ENCODE measurements at places on chromosomes 7 and 10. TPM values are rescaled to one million over a fixed set of nuclear protein-coding genes. Genes with fewer than 3 reads are reported as not detected.

GRM3 gene
- total RNA-seq = not detected

EEPD1 gene
- total RNA-seq = 0.65 TPM

IFIT1B gene
- total RNA-seq = not detected

LDB1 gene
- 31.4 TPM for total RNA-seq

LYZL2 gene
- total RNA-seq = not detected

NRG3 gene
- 10.7 TPM for total RNA-seq

ZNF467 gene
- 5.0 TPM for total RNA-seq

BLNK gene
- not detected for total RNA-seq

GRCh38 chr7:126699707-126700106 lies 553.0 kb downstream of the GRM8 start:
- DNase-seq = no peak

GRCh38 chr10:121935702-121936101 lies 7.9 kb upstream of the ATE1 start:
- no peak for DNase-seq

DNA sequence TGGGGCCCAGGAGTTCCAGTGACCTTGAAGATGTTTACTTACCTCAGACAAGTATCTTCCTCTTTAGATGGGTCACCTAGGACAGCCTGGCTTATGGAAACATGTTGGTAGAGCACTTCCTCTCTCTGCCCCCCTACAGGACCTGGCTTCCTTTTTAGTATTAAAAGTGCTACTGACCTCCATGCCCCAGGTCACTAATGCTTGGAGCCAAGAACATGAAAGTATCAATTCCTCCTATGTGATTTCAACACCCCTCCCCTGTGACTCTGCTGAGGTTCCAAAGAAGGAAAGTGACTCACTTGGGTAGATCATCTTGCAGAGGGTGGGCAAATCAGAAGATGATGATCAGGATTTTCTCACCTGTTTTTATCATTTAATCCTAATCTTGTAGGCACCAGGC lies 125.3 kb upstream of the CCDC6 start:
- DNase-seq = no peak

GRCh38 chr7:118945911-118946682 lies 721.6 kb downstream of the ANKRD7 start:
- no peak for DNase-seq

DNA sequence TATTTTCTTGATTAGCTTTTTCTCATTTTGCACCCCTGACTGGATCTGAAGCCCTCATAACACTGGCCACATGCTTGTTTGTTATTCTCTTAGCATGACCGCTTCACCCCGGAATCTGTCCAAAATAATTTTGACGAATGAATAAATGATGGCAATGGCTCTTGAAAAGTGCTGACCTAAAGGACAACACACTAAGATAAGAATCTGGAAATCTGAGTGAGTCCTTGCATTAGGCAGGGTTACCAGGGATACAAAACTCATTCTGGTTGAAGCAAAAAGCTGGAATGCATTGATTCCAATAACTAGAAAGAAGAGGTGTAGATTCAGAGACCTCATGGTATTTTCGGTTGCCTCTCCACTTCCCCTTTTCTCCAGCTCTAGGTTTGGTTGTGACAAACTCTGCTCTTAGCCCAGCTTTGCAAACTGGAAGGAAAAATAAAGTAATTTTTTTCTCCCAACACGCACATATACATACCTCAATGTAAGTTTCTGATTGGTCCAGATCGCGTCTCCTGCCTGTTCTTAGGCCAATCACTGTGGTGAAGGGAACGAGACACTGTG lies 157.4 kb downstream of the SKIDA1 start:
- DNase-seq = no peak

DNA sequence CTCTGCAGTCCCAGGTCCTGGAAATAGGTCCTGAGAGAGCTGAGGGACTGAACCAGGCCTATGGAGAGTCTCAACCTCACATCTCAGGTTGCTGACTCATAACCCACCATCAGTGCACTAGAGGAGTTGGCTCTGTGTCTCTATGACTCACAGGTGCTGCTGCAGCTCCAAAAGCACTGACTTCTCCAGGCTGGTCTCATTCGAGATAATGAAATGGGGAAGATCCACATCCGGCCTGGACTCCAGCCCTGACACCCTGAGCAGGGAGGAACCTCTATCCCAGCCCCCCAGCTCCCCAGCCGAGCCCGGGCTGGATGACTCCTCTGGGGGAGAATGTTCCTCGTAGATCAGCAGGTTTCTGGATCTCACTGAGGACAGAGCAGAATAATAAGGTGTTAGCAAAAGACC lies 35.5 kb upstream of the DGKI start:
- peak; percentile 95 for DNase-seq

GRCh38 chr10:84820120-84820519 lies 491.7 kb downstream of the CCSER2 start:
- DNase-seq = no peak

DNA sequence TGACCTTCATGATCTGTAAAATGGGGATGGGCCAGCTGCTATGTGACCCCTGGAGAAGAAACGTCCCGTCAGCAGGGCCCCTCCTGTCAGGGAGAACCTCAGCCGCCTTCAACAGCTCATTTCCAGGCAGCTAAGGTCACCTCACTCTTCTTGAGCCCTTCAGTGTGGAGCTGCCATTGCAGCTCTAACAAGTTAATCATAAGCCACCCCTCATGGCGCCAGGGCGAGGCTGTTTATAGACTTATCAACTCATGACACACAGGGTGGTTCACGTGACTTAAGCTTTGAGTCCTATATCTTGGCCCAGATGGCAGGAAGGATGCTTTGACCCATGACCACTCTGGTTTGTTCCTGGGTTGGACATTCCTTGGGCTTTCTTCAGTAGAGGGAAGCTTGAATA lies 315.1 kb downstream of the TNS3 start:
- DNase-seq = no peak

- no peak for DNase-seq
Observed at GRCh38 chr10:113890769-113891168, 36.3 kb downstream of the NHLRC2 start.

- DNase-seq = no peak
Observed at GRCh38 chr10:480498-480927, 209.0 kb downstream of the DIP2C start.

- no peak for DNase-seq
Observed at GRCh38 chr10:121732656-121733445, 134.6 kb upstream of the FGFR2 start.

GRCh38 chr7:96789914-96790313 lies 80.3 kb upstream of the SEM1 start:
- no peak for DNase-seq

- DNase-seq = no peak
Observed at GRCh38 chr7:78363866-78364265, 565.3 kb downstream of the PHTF2 start.
